CD4-positive, alpha-beta T cell treated with Interferon alpha-2 for 1 hour (primary cell): ENCODE measurements at places on chromosomes 6 and 20.
A peak's percentile ranks its signal among the peaks of the same experiment; 100 is the strongest.

DNA sequence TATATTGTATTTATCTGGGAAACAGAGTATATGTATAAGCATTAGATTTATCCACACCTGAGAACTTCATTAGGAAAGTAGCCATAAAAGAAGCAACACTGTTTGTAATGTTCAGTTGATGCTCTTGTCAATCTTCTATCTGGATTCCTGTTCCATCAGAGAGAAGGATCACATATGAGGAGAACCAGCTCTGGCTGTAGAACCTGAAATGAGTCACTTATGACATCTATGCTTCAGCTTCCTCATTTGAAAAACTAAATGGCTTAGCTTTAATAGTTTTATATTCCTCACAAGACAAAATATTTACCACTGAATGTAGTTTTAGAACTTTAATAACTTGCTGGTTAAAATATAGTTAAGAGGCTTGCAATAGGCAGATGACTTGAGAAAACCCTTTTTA is 144.7 kb downstream of the TASP1 start:
- DNase-seq = no peak

DNA sequence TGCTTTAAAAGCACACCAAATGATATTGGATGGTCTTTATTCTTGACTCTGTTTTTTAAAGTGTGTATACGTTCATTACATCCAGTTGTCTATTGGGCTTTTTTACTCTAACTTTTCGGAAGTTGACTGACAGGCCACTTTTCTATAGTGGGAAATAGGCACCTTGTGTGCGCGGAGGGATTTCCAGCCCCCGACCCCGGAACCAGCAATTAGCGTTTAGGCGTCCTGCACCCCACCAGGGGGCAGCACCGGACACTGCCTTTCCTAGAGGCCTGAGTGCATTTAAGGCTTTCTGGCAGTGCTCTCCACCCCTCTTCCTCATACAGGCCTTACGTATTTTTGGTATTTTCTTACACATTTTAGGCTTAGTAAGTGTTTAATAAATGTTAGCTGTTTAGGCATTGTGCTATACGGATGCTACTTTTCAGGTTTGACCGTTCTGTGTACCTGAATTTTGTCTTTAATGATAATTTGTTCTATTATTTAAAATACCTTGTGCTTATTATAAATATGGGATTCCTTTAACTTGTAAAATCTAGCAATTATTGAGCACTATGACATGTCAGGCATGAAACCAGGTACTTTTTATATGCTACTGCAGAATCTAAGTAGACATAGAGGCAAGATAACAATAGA is 231.8 kb downstream of the BCKDHB start:
- peak; percentile 60 for DNase-seq

DNA sequence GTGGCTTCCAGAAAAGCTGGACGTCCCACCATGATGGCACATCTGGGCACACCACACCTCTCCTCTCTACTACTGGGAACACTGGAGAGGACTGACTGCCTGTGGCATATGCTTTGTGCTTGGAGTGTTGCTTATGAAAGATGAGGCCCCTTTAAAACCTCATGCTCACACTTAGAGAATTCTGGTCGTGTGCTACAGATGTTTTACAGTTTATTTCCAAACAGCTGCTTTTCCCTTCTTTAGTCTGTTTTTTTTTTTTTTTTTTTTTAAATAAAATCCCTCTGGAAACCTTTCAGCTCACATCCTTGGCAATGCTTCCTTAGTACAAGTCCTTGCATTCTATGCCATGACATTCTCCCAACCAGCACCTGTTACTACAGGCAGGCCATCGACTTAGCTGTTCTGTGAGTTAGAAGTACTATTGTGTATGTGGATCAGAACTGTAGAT is 60.3 kb downstream of the BMP6 start:
- no peak for DNase-seq

DNA sequence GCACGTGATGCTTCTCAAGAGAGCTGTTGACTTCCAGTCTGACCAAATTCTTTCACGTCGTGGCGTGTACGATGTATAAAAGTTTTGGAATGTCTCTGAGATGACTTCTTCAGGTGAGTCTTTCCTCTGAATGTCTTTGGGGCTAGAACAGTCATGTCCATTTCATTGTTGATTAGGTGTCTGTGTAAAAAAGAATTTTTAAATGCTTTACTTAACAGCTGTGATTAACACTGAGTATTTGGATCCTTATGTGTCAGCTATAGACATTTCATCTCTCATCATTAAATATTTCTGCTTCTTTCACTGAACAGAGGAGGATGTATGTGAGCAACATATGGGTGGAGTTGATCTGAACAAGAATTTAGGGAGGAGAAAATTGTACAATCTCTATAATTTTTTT is 29.3 kb upstream of the KIF13A start:
- DNase-seq = no peak

DNA sequence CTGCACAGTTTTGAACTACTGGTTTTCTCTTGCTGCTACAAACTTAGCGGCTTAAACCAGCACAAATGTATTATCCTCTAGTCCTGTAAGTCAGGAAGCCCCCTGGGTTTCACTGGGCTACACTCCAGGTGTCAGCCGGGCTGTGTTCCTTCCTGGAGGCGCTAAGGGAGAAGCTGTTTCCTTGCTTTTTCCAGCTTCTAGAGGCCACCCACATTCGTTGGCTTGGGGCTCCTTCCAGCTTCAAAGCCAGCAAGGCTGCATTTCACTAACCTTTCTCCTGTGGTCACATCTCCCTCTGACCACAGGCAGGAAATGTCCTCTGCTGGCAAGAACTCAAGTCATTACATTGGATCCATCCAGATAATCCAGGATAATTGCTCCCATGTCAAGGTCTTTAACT is 350.6 kb upstream of the PLCB4 start:
- no peak for DNase-seq

DNA sequence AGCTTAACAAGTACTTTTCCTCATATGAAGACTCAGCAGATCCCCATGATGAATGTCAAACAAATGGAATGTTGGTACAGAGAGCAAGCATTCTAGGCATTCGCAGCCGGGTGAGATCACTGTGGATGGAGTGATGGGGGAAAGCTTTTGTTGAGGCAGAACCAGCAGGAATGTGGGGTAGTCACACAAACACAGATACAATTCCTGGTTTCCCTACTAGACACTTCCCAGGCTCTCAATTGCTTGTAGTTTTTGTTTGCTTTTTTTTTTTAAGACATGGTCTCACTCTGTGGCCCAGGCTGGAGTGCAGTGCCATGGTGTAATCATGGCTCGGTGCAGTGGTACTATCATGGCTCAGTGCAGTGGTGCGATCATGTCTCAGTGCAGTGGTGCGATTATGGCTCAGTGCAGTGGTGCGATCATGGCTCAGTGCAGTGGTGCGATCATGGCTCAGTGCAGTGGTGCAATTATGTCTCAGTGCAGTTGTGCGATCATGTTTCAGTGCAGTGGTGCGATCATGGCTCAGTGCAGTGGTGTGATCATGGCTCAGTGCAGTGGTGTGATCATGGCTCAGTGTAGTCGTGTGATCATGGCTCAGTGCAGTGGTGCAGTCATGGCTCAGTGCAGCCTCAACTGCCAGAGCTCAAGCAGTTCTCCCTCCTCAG is 15.4 kb upstream of the IER3 start:
- no peak for DNase-seq

- no peak for DNase-seq
Measured at GRCh38 chr6:17178326-17178725, 76.5 kb downstream of the STMND1 start.

DNA sequence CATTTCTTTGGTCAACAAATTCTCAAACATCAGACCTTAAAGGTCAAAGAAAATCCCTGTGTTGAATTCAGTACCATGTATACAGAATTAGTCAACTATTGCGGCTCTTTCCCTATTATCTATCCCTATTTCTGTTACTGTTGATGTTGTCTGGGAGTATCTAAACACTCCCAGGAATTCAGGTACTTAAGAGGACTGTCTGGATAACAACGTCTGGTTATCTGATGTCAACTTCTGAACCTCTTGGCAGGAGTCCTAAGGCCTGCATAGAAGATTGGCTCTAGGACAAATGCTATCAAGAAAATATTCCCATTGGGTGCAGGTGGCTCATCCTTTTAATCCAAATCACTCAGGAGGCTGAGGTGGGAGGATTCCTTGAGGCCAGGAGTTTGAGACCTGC is 255.6 kb downstream of the KHDC1L start:
- DNase-seq = no peak

- DNase-seq = no peak
Measured at GRCh38 chr6:157374889-157375443, 6.0 kb upstream of the ZDHHC14 start.

DNA sequence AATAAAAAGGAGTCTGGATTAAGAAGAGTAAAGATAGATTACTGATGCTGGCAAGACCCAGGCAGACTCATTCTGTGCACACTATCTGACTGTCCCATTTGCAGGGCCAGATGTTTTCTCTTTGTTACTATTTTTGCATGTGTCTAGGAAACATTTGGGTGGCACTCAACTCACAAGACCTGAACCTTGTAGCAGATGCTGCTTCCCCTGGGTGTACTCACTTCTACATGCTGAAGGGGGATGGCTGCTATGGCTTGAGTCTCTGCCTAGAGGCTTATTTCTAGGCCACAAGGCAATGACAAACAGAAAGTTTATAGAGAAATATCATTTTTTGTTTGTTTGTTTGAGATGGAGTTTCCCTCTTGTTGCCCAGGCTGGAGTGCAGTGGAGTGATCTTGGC is 351.4 kb downstream of the FOXA2 start:
- DNase-seq = no peak
